ENCODE measurements at places on chromosomes 6 and 20. TPM values are rescaled to one million over a fixed set of nuclear protein-coding genes. Genes with fewer than 3 reads are reported as not detected.

Gene TUBB2B
- total RNA-seq: 0.89 TPM

Gene PABPC1L
- total RNA-seq: 11.5 TPM

Gene PLAGL2
- total RNA-seq: 2.9 TPM

Gene ANGPT4
- total RNA-seq: not detected
